Sigmoid colon (tissue), 7 donors: ENCODE measurements at places on chromosomes 5 and 9. TPM values are rescaled to one million over a fixed set of nuclear protein-coding genes. Genes with fewer than 3 reads are reported as not detected.
A peak's percentile ranks its signal among the peaks of the same experiment; 100 is the strongest.

- H3K4me1 ChIP-seq: no peaks in the 10 kb centered on the region
- DNase-seq: peak; percentile 28
- no peaks in the 10 kb centered on the region for H3K27me3 ChIP-seq
Measured at GRCh38 chr9:36828611-36829013, 205.5 kb downstream of the PAX5 start.

- peaks cover 24% of the 10 kb centered on the region for H3K4me1 ChIP-seq
- DNase-seq: no peak
- H3K27ac ChIP-seq: peak overlapping the region; percentile 63
- H3K36me3 ChIP-seq: no peaks in the 10 kb centered on the region
- no peaks in the 10 kb centered on the region for H3K27me3 ChIP-seq
Measured at GRCh38 chr9:114856942-114857315, 51.1 kb upstream of the TNFSF15 start.

- no peak for DNase-seq
- no peaks in the 10 kb centered on the region for H3K36me3 ChIP-seq
- H3K4me1 ChIP-seq: no peaks in the 10 kb centered on the region
- no peaks in the 10 kb centered on the region for H3K27me3 ChIP-seq
- H3K27ac ChIP-seq: no peak overlapping the region
Measured at GRCh38 chr9:133854765-133855164, 116.6 kb upstream of the SARDH start.

C5orf58 gene
- not detected for total RNA-seq

DNA sequence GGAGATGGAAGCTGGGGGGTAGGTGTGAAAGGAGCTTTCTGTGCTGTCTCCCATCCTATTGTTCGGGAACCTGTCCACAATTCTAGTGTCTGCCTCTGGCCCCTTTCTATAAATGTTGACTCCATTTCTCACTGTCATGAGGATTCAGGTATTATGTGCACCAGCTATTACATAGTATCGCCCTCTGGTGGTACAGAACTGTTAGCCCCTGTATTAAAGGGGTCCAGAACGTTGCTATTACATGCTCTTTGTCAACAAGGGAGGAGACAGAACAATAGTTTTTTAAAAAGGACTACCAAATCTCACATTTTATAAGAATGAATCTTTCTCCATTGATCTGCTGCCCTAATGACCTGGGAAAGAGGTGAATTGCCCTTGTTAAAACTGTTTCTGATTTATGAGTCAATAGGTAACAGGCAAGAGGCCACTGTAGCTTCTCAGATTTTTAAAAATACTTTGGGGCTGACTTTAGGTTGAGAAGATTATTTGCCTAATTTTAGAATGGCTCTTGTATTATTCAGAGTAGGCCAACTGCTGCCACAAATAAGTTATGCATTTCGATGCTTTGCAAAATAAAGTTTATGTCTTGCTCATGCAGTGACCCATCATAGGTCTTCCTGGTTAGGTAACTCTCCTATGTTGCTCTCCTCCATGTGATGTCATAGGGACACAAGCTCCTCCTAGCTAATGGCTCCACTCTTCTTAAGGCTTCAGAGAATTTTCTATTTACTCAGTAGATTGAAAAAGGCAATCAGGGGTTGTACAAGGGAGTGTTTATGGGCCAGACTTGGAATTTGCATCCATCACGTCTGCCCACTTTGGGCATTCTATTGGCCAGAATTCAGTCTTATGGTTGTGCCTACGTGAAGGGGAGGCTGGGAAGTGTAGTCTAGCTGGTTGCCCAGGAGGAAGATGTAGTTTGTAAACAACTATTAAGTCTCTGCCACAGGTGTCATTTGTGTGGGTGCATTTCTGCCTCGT, 20.8 kb downstream of the DCANP1 start:
- H3K36me3 ChIP-seq: no peaks in the 10 kb centered on the region
- H3K27me3 ChIP-seq: no peaks in the 10 kb centered on the region
- DNase-seq: no peak

DNA sequence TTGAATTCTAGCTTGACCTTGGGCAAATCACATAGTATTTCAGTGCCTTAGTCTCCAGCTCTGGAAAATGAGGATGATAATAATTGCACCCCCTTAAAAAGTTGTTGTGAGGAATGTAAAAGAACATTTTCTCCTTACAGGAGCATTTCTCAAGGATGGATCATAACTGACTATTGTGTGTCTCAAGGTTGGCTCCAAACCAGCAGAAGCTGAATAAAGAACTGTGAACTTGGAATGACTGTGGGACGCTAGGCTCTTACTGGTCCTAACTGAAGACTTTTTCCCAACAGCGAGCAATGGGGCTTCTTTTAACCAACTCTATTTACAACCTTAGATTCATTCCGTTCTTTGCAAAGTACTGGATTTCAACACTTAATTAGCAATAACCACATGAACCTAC, 26.2 kb upstream of the GLRX start:
- no peaks in the 10 kb centered on the region for H3K27me3 ChIP-seq
- H3K27ac ChIP-seq: no peak overlapping the region
- no peaks in the 10 kb centered on the region for H3K36me3 ChIP-seq
- no peaks in the 10 kb centered on the region for H3K4me1 ChIP-seq

PARP8 gene
- 9.3 TPM for total RNA-seq

DNA sequence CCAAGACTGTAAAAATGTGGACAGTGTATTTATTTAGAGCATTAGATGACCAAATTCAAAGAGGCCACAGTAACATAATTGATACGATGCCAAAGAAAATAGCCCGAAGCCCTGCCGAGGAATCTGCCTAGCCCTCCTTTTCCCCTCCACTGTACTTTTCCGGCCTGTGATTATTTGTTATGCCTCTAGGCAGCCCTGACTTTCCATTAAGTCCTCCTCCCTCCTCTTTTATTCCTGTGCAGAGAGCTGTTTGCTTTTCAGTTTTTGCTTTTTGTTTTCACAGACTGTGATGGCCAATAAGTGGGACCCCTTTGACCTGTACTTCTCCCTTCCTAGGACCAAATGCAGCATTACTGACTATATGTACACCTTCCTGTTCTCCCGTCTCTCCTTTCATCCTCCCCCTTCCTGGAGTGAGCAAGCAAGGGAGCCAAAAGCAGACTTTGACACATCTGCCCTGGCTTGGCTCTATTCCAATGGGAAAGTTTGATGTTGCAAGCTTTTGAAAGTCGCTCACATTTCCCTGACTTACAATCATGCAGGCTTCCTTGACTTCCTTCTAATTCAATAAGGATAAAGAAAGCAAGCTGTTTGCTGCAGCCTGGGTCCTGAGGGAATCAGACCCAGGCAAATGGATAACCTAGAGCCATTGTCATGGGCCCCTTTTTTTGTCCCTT, 76.1 kb downstream of the NREP start:
- H3K36me3 ChIP-seq: no peaks in the 10 kb centered on the region
- H3K4me1 ChIP-seq: no peaks in the 10 kb centered on the region
- peak; percentile 88 for DNase-seq

GRCh38 chr5:6362846-6363245, 15.5 kb downstream of the MED10 start:
- no peak overlapping the region for H3K4me3 ChIP-seq
- H3K27ac ChIP-seq: no peak overlapping the region
- no peak for DNase-seq
- no peaks in the 10 kb centered on the region for H3K27me3 ChIP-seq

GRCh38 chr9:1253064-1253979, 203.2 kb downstream of the DMRT2 start:
- no peak overlapping the region for H3K27ac ChIP-seq
- DNase-seq: no peak
- no peaks in the 10 kb centered on the region for H3K36me3 ChIP-seq
- no peaks in the 10 kb centered on the region for H3K4me1 ChIP-seq
- no peak overlapping the region for H3K4me3 ChIP-seq
- no peaks in the 10 kb centered on the region for H3K27me3 ChIP-seq

- DNase-seq: no peak
- H3K4me1 ChIP-seq: no peaks in the 10 kb centered on the region
- H3K27me3 ChIP-seq: no peaks in the 10 kb centered on the region
- no peak overlapping the region for H3K27ac ChIP-seq
- no peaks in the 10 kb centered on the region for H3K36me3 ChIP-seq
Measured at GRCh38 chr5:110475529-110475928, 250.9 kb downstream of the TMEM232 start.

DNA sequence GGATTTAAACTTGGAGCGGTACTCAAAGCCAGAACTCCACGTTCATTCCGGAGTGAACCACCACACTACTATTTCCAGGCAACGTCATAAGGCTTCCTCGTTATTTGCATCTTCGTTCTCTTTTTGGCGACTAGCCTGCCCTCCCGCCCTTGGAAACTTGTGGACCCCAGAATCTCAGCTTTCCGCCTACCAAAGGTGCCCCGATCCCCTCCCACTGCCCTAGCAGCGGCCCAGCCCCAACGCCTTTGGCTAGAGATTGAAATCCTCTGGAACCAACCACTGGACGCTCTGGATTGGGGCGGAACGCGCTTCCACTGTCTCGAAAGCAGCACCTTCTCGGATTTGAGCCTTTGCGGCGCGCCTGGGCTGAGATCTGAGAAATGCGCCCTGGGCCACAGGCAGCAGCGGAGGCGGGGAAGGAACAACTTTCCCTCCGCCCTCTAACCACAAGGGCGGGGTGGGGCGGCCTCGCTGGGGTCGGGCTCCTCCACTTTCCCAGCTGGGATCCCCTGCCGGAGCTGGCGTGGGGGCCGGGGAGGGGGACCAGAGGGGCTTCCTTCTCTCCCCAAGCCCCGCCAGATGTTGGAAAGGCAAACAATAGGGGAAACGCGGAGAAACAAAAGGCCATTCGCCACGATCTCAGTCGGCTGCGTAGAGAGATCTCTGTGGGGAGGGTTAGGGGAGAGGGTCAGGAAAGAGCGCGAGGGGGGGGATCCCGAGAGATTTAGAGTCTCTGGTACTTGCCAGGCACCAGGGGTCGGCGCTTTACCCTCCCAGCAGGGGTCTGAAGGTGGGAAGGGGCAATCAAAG, 1.3 kb downstream of the MOB3B start:
- H3K4me3 ChIP-seq: peak overlapping the region; percentile 72
- DNase-seq: peak; percentile 94
- no peaks in the 10 kb centered on the region for H3K27me3 ChIP-seq
- no peaks in the 10 kb centered on the region for H3K36me3 ChIP-seq

GRCh38 chr5:143641549-143642355, 170.2 kb upstream of the HMHB1 start:
- no peak overlapping the region for H3K4me3 ChIP-seq
- no peak overlapping the region for H3K27ac ChIP-seq
- no peaks in the 10 kb centered on the region for H3K4me1 ChIP-seq
- DNase-seq: no peak
- no peaks in the 10 kb centered on the region for H3K27me3 ChIP-seq

ANKDD1B gene
- total RNA-seq: not detected

DNA sequence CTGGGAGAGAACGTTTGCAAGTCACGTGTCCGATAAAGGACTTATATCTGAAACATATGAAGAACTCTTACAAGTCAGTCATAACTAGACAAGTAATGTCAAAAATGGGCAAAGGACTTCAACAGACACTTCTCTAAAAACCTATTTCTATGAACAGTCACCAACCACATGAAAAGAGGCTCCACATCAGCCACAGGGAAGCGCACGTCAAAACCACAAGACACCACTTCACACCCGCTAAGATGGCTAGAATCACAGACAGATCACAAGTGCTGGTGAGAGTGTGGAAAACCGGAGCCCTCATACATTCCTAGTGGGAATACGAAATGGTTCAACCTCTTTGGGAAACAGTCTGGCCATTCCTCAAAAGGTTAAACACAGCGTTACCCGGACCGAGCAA, 11.5 kb upstream of the CARD9 start:
- H3K27me3 ChIP-seq: no peaks in the 10 kb centered on the region
- H3K36me3 ChIP-seq: peaks cover 90% of the 10 kb centered on the region
- no peak overlapping the region for H3K4me3 ChIP-seq
- no peak overlapping the region for H3K27ac ChIP-seq
- no peaks in the 10 kb centered on the region for H3K4me1 ChIP-seq
- no peak for DNase-seq

ROR2 gene
- 58.7 TPM for total RNA-seq

FBP1 gene
- total RNA-seq: 2.2 TPM

DNA sequence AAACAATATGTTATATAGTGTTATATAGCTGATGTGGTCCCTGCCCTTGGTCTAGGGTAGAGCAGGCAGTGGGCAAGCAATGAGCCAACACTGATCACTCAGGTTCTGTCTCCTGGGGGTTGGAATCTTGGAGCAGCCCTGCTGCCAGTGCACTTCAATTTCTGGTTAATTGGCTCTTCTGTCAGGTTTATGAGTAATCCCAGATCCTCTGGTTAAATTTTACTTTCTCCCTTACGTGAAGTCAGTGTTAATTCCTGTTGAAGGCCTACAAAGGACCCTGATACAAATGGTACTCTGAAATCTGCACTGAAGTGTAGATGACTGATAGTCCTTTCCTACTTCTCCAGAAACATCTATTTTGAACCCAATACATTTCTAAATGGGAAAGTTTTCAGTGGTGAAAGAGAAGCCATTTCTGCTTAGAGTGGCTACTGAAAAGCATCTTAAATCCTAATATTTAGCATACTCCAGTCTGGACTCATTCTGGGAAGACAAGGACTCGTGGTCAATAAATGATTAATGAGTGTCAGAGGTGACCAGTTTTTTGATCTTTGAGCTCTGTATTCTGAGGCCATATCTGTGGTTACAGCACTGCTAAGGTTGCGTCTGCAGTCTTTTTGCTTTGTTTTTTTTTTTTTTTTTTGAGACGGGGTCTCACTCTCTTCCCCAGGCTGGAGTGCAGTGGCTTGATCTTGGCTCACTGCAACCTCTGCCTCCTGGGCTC, 442.4 kb downstream of the KIF4B start:
- H3K36me3 ChIP-seq: no peaks in the 10 kb centered on the region
- no peak overlapping the region for H3K27ac ChIP-seq
- no peaks in the 10 kb centered on the region for H3K4me1 ChIP-seq
- H3K4me3 ChIP-seq: no peak overlapping the region

DNA sequence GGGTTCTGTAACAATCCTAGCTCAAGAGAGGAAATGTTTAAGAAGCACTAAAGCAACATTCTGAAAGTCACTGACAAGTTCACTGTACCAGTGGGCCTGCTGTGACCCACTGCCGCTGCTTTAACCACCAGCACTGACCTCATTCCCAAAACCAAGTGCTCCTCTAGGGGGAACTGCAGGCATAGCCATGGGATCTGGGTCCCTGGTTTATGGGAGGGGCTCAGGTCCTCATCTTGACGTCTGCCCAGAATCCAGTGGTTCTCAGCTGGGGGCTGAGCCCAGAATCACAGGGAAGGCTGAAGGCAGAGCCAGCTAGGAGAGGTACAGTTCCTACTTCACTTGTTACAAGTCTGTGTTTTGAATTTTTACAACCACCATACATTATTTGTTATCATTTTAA, 36.1 kb upstream of the SLC2A8 start:
- H3K4me1 ChIP-seq: peaks cover 4% of the 10 kb centered on the region
- DNase-seq: no peak
- H3K4me3 ChIP-seq: no peak overlapping the region
- H3K27me3 ChIP-seq: no peaks in the 10 kb centered on the region

GRCh38 chr9:98590101-98590500, 118.6 kb downstream of the GABBR2 start:
- H3K27ac ChIP-seq: no peak overlapping the region
- no peaks in the 10 kb centered on the region for H3K4me1 ChIP-seq
- H3K27me3 ChIP-seq: no peaks in the 10 kb centered on the region
- DNase-seq: no peak
- no peaks in the 10 kb centered on the region for H3K36me3 ChIP-seq
- H3K4me3 ChIP-seq: no peak overlapping the region

- no peak for DNase-seq
- no peaks in the 10 kb centered on the region for H3K27me3 ChIP-seq
- H3K4me1 ChIP-seq: peaks cover 19% of the 10 kb centered on the region
Measured at GRCh38 chr9:128059365-128059983, 7.6 kb downstream of the NAIF1 start.

GRCh38 chr5:79120221-79120620, 8.6 kb downstream of the BHMT start:
- no peak overlapping the region for H3K4me3 ChIP-seq
- H3K27ac ChIP-seq: no peak overlapping the region
- no peak for DNase-seq
- H3K27me3 ChIP-seq: no peaks in the 10 kb centered on the region
- peaks cover 10% of the 10 kb centered on the region for H3K4me1 ChIP-seq
- H3K36me3 ChIP-seq: no peaks in the 10 kb centered on the region

CMYA5 gene
- total RNA-seq: 21.0 TPM
